ENCODE measurements at places on chromosomes 11 and 22.

DNA sequence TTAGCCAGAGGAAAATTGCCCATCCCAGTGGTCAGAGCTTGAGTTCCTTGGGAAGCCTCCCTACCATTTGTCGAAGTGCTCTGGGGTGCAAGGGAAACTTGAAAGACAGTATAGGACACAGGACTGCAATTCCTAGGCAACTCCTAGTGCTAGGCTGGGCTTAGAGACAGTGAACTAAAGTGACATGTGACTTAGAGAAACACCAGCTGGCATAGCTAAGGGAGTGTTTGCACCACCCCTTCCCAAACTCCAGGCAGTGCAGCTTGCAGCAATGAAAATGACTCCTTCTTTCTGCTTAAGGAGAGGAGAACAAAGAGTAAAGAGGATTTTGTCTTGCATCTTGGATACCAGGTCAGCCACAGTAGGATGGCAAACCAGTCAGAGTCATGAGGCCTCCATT lies 388.0 kb downstream of the DYNC2H1 start:
- DNase-seq = no peak

GRCh38 chr11:44950625-44951476 lies at the start of gene TP53I11:
TSS of gene TP53I11 (minus strand) at chr11:44950883. CDS start at chr11:44938335, 12,548 bp downstream.
- peak; percentile 80 for DNase-seq

GRCh38 chr11:82960779-82961143 lies 59.2 kb downstream of the DDIAS start:
- DNase-seq = no peak

- DNase-seq = peak; percentile 27
Measured at GRCh38 chr11:127105593-127106541, 105.3 kb upstream of the KIRREL3 start.

GRCh38 chr11:795634-796564 lies 2.2 kb downstream of the SLC25A22 start:
- DNase-seq = peak; percentile 91

GRCh38 chr11:133928628-133929059 lies 28.1 kb downstream of the IGSF9B start:
- DNase-seq = peak; percentile 30

- DNase-seq = no peak
Measured at GRCh38 chr11:2445746-2446551, 1.1 kb downstream of the KCNQ1 start.

- DNase-seq = no peak
Measured at GRCh38 chr22:38762551-38762983, 6.8 kb upstream of the SUN2 start.

GRCh38 chr11:57244911-57245310 lies 7.9 kb upstream of the APLNR start:
- DNase-seq = no peak

DNA sequence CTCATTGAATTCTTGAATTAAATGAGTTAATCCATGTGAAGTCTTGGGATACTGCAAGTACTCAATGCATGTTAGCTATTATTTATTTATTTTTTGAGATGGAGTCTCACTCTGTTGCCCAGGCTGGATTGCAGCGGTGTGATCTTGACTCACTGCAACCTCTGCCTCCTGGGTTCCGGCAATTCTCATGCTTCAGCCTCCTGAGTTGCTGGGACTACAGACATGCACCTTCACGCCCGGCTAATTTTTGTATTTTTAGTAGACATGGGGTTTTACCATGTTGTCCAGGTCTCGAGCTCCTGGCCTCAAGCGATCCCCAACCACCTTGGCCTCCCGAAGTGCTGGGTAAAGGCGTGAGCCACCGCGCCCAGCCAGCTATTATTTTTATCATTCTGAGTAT lies 9.4 kb downstream of the MMP7 start:
- DNase-seq = no peak

GRCh38 chr11:8717876-8718753 lies 35.5 kb downstream of the RPL27A start:
- DNase-seq = peak; percentile 98

DNA sequence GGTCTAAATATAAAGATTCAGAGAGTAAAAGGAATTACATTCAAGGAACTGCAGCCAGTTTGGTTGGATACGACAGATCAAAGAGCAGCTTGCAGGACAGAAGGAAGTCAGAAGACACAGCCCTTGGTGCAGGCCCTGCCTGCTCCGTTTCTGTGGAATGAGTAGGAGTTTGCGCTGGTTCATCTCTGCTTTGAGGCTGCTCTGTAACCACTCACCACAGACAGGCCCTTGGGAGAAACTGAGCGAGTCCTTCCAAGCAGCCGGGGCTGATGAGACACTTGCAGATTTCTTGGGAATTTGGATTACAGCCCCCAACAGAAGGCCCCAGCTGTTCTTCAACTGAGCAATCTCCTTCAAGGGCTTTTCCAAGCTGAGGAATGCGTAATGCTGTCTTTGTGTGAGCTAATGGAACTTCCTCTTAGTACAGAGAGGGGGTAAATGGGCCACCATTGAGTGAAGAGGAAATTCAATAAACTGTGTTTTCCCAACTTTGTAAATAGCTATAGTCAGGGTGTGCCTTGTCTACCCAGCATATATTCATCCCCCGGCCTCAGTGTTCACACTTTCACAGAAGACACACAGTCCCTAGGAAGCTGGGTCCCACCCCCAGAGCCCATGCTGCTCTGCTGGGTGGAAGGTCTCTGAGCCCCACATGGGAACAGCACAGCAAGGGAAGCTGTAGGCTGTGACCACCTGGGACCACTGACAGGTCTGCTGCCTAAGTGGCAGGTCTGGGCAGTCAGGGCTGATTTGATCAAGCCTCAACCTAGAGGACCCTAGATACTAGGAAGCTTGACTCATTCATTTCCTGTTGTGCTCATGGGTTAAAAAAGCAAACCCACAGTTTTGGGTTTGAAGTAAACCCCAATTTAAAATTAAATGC lies 16.6 kb downstream of the IL10RA start:
- DNase-seq = no peak

GRCh38 chr22:31345331-31346254 lies 553 bp downstream of the PATZ1 start:
- peak; percentile 79 for DNase-seq

DNA sequence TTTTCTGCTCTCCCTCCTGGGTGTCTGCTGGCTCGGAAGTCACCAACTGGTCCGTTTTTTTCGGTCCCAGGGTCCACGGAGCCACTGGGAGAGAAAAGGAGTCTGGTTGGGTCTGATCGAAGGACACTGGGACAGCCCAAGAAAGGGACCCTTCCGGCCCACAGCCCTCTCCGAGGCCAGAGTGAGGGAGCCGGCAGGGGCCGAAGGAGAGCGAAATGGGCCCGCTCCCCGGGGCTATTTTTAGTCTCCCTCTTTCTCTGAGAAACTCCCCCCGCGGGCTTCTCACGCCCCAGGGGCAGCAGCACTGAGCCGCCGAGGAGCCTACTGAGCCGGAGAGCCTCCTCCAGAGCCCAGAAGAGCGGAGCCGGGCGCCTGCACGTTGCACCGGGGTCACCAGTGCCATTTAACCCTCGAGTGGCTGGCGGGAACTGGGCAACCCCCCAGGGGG lies 1.9 kb downstream of the ESAM start:
- DNase-seq = no peak

- DNase-seq = no peak
Measured at GRCh38 chr22:23550049-23550650, 29.9 kb downstream of the IGLL1 start.

- DNase-seq = no peak
Measured at GRCh38 chr11:128825050-128825784, 41.9 kb downstream of the KCNJ1 start.

GRCh38 chr11:107505647-107506225 lies 48.1 kb upstream of the CWF19L2 start:
- no peak for DNase-seq

DNA sequence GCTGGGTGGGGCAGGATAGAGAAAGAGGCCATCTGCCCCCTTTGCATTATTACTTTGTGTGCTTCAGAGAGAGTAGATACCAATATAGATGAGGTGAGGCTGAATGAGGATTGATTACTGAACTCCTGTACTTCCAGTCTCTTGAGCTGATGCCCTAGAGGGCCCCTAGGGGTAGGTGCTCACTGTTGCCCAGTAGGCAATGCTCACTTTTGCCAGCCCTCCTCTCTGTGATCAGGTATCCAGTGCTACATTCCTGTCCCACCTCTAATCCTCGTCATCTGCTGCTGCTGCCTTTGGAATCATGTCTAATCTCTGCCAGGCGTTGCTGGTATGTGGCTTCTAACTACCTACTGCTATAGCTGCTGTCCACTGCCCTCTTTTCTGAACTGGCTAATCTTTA lies 57.2 kb downstream of the CCDC83 start:
- no peak for DNase-seq

DNA sequence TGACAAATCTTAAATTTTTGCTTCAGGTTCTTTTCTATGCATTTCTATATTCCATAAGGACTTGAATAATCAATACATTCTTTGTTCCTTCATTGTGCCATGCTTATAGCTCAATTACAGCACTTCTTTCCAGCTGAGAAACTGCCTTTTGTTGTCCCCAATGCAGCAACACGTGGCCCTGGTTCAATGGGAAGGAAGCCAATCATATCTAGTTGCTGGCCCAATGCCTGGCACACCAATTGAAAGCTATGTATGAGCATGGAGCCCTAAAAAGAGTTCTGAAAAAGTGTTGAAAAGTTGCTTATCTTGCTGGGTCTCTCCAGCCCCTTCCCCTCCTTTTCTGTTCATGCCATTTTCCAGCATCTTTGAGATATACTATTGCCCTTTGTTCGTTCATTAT lies 448.0 kb upstream of the FAT3 start:
- DNase-seq = no peak

GRCh38 chr11:24900514-24900913 lies 403.7 kb downstream of the LUZP2 start:
- DNase-seq = no peak

DNA sequence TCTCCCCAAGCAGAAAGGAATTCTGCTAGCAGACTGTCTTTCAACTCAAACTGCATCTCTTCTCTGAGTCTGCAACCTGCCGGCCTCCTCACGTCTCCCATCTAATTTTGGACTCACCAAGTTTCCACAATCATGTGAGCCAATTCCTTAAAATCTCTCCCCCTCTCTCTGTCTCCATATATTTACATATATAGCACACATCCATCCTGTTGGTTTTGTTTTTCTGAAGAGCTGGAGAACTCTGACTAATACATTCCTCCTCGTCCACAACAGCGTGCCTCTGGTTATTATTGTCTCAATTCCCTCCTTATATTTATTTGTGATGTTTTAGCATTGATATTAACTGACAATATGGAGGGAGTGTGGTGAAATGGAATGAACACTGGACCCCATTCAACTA lies 29.6 kb upstream of the FJX1 start:
- DNase-seq = peak; percentile 89

- peak; percentile 57 for DNase-seq
Measured at GRCh38 chr11:57751676-57752253, at the start of gene BTBD18. TSS of gene BTBD18 (minus strand) at chr11:57751819. CDS start at chr11:57751188, 631 bp downstream.

- peak; percentile 89 for DNase-seq
Measured at GRCh38 chr11:77559686-77560401, 29.9 kb upstream of the AQP11 start.

DNA sequence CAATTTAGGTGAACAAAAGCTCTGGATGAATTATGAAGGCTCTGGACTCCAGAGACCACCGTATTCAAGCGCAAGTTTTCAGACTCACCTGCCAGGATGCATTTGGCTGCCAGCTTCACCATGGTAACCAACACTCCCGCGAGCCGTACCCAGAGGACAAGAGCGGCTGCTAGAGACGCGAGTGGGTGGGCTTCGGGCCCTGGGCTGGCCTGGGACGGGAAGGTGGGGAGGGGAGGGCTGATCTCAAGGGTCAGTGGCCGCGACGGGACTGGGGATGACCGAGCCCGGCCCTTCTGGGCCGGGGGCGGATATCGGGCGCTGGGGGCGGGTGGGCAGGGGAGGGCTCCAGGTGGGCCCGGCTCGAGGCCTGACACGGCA lies 344 bp downstream of the IFT27 start:
- DNase-seq = peak; percentile 16

- DNase-seq = peak; percentile 44
Measured at GRCh38 chr22:20319041-20319744, 667 bp downstream of the DGCR6L start.

- DNase-seq = no peak
Measured at GRCh38 chr11:6498544-6498943, 1.5 kb downstream of the DNHD1 start.

- DNase-seq = no peak
Measured at GRCh38 chr22:19196841-19197612, 18.5 kb upstream of the SLC25A1 start.

DNA sequence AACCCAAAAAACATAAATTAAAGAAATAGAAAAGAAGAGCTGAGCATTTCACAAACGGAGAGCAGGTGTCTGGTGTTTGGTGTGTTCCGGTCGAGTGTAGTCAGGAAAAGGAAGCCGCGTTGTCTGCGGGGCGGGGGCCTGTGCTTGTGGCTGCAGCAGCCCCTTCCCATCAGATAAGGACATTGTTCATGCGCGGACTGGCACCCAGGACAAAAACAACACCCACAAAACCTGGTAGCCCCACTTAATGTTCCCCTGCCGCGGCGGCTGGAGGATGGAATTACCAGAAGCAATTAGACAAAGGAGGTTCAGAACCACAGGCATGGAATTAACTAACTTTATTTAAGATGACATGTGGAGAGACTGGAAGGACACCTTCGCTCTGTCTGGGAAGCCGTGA lies 29.9 kb downstream of the KRTAP5-5 start:
- no peak for DNase-seq

DNA sequence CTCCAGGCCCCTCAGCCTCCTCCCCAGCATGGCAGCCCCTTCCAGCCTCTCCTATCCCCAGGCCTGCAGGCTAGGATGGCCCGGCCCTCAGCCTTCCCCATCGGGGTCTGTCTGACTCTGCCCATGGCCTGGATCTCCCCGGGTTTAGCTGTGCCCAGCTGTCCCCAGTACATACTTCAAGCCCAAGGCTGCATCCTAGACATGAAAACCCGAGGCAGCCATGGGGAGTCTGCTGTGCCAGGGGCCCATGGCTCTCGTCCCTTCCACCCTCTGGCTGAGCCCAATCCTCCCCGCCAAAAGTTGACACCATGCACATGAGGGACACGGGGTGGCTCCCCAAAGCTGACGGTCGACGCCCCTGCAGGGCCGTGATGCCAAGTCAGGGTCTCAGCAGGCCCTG lies 22.2 kb upstream of the FADD start:
- DNase-seq = no peak

DNA sequence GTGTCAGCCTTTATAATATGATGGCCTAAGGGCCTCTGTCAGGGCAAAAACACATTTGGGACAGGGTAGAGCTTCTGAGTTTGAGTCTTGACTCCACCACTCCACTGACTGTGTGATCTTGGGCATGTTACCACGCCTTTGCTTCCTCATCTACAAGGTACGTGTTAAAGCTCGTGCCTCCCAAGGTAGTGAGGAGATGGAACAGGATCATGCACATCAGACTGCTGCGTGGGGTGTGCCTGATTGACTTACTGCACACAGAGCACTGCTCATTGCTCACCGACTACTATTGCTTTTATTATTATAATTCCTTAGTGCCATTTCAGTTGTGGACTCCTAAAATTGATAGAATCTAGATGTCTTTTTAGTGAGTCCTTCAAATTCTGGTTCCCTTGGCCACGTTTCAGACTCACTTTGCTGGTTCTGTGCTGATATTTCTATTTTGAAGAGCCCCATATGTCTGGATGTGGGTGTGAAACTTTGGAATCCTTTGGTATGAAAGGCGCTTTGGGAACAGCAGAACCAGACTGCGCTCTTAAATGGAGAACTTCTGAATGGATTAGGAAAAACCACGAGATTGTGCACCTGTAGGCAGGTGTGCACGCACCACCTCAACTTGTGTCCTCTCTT lies 44.1 kb upstream of the RAB1B start:
- no peak for DNase-seq

GRCh38 chr11:76850130-76850529 lies 10.6 kb upstream of the ACER3 start:
- DNase-seq = no peak

Measured in EH (cell line).